ENCODE measurements at places on chromosomes 12 and 14. TPM values are rescaled to one million over a fixed set of nuclear protein-coding genes. Genes with fewer than 3 reads are reported as not detected.

- DNase-seq: no peak
Measured at GRCh38 chr12:12791756-12792369, 6.4 kb downstream of the APOLD1 start.

DPY19L2 gene
- total RNA-seq: 55.0 TPM

RPL10L gene
- total RNA-seq: not detected

GRCh38 chr12:106962286-106962685 is 6.6 kb downstream of the TMEM263 start:
- DNase-seq: no peak

SLC38A1 gene
- 180 TPM for total RNA-seq

- peak; percentile 56 for DNase-seq
Measured at GRCh38 chr14:35534873-35535482, 1.0 kb downstream of the INSM2 start.

DDX54 gene
- total RNA-seq: 41.6 TPM

DNA sequence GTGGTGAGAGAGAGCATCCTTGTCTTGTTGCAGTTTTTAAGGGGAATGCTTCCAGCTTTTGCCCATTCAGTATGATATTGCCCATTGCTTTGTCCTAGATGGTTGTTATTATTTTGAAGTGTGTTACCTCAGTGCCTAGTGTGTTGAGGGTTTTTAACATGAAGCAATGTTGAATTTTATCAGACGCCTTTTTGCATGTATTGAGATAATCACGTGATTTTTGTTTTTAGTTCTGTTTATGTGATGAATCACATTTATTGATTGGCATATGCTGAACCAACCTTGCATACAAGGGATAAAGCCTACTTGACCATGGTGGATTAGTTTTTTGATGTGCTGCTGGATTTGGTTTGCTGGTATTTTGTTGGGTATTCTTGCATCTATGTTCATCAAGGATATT is 302.3 kb upstream of the G2E3 start:
- no peak for DNase-seq

SCNN1A gene
- total RNA-seq: not detected

DNA sequence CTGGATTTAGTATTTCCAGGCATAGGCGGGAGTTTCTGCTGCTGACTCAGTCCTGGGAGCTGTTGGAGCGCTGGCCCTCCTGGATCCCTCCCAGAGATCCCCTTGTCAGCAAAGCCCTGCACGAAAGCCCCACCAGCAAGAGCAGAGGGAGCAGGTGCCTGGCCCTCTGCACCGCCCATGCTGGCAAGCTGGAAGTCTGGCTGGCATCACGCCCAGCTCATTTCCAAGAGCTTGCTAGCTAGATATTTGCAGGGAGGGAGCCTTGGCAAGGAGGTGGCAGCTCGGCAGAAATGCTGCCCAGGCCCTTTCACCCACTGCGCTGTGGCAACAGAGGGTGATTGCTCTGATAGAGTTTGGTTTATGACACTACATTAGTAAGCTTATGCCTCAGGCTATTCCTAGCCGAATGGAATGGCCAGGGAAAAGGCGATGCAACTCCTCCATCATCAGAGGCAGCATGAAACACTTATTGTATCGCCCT is 193.9 kb downstream of the EMP1 start:
- peak; percentile 85 for DNase-seq

DNA sequence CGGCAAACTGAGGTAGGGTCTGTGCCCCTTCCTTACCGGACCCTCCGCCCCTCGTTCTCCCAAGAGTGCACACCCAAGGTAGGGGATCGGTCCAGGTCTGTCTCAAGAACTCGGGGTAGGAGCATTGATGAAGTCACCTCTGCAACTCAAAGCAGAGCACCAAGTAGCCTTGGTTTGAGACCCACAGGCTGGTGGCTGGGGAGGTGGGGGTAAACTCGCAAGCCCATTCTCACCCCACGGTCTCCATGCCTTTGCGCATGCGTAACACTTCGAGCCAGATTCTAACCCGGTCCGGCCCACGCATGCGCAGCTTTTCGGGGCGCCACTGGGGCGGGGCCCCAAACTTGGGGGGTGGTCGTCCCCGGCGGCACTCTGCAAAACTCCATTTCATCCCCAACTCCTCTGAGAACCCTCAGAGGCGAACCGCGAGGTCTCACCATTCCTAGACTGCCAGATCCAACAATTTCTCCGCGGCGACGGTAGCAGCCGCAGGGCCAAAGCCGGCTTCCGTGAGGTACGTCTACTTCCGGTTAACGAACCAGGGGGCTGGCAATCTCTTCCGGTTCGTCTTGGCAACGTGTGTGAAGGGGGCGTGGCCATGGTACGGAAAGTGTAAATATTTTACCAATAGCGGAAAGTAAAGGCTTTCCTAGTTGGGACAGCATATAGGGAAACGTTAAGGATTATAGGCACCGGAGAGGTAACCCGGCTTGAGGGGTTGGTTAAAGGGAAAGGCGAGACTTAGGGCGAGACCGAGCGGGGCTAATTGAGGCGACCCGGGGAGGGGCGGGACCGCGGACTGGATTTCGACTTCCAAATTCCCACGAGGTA is at the start of gene MCRS1:
Gene MCRS1, minus strand, starts transcription at position 532 of the 831 bp plus-strand sequence. CDS start 1,411 bp downstream, outside the sequence.
- peak; percentile 89 for DNase-seq

- no peak for DNase-seq
Measured at GRCh38 chr12:12379831-12380730, 23.2 kb downstream of the BORCS5 start.

SLC8B1 gene
- total RNA-seq: 15.3 TPM

DNA sequence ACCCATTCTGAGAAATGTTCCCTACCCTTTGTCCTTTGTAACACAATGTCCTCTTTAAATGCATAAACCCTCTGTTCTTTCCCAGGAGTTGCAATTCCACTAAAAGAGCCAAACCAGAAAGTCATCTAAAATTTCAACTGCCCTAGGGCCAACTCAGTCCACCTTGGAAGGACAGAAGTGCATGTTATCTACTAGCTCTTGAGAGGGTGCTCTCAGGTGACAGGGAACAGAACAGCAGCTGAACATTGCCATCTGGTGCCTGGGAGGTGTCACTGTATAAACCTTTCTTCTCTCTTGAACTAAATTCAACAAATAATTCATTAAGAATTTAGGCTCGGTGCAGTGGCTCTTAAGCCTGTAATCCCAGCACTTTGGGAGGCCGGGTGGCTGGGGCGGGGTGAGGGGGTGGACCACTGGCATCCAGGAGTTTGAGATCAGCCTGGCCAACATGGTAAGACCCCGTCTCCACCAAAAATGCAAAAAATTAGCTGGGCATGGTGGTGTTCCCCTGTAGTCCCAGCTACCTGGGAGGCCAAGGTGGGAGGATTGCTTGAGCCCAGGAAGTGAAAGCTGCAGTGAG is 10.3 kb upstream of the FERMT2 start:
- DNase-seq: peak; percentile 70

KERA gene
- not detected for total RNA-seq

DNA sequence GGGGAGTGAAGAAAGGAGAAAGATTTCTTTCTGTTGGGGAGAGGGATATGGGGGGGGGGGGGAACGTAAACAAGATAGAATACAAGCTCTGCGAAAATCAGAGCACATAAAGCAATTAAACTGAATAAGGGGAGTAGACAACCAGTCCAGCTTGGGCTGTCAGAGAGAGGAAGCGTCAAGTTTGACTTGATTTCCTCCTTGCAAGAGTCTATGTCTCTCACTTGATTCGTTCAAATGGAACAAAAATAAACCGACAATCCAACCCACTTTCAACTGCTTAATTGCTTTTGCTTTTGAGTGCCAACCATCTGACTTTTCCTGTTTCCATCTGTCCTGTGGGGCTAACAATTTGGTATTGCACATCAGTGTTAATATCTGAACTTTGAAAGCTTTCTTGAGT is 942 bp downstream of the SYT1 start:
- no peak for DNase-seq

- DNase-seq: no peak
Measured at GRCh38 chr14:105738638-105739037, 212.3 kb downstream of the TMEM121 start.

DNA sequence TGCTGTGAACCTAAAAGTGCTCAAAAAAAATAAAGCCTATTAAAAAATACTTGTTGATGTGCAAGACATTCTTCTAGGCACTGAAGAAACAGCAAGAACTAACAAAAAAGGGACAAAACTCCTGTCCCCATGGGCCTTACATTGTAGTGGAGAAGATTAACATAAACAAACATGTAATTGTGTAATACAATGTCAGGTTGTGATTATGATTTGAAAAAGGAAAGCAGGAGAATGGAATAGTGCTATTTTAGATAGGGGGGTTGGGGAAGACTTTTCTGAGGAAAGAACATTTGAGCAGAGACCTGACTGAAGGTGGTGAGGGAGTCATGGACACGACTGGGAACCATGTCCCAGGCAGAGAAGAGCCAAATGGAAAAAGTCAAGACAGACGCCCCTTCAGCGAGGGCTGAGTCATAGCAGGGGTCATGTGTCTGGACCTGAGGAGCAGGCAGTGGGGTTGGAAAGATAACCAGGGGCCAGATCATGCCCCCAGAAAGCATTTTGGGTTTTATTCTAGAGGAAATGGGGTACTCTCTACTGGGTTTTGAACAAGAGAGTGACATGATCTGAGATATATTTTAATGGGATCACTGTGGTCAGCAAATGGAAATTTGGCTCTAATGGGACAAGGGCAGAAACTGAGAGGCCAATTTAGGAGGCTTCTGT is 19.4 kb upstream of the IFNG start:
- no peak for DNase-seq

GRCh38 chr12:6872073-6873048 is 742 bp downstream of the SPSB2 start:
- peak; percentile 88 for DNase-seq

DNA sequence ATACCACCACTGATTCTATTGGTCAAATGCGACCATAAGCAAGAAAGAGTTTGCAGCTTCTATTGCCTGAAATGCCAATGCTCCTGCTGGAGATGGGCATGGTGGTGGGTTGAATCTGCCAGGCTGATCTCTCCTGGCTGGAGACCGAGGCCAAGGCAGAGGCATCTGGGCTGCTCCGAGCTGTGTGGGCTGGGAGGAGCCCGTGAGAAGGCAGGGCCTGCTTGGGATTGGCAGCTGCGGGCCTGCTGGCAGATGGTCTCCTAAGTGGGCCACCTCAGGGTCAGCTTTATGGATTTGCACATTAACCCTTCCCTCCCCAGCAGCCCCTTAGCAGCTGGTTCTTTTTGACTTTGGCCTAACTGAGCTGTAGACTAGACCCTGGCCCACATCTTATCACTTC is 25.4 kb downstream of the SRRM4 start:
- DNase-seq: no peak

GRCh38 chr12:107134558-107134957 is 41.2 kb upstream of the CRY1 start:
- no peak for DNase-seq

GRCh38 chr12:109861689-109862314 is 18.5 kb downstream of the GLTP start:
- no peak for DNase-seq

DNA sequence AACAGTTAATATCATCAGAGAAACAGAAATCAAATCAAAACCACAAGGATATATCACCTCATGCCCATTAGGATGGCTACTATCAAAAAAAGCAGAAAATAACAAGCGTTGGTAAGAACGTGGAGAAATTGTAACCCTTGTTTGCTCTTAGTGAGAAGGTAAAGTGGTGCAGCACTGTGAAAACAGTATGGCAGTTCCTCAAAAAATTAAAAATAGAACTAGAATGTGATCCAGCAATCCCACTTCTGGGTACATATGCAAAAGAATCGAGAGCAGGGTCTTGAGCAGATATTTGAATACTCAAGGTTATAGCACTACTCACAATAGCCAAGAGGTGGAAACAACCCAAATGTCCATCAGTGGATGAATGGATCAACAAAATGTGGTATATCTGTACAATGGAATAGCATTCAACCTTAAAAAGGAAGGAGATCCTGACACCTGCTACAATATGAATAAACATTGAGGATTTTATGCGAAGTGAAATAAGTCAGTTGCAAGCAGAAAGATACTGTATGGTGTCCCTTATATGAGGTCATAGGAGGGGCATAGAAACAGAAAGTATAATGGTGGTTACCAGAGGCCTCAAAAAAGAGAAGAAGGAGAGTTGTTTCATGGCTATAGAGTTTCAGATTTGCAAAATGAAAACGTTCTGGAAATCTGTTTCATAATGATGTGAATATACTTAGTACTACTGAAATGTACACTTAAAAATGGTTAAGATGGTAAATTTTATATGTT is 131.0 kb upstream of the EEA1 start:
- no peak for DNase-seq

LHX5 gene
- not detected for total RNA-seq

Measured in heart left ventricle (tissue), 16 donors.